Heart left ventricle (tissue), 16 donors: ENCODE measurements at places on chromosomes 1 and 21. TPM values are rescaled to one million over a fixed set of nuclear protein-coding genes. Genes with fewer than 3 reads are reported as not detected.

DHDDS gene
- total RNA-seq = 41.5 TPM

SYF2 gene
- 41.3 TPM for total RNA-seq

TTC4 gene
- 14.2 TPM for total RNA-seq

ASTN1 gene
- total RNA-seq = 0.44 TPM

DNA sequence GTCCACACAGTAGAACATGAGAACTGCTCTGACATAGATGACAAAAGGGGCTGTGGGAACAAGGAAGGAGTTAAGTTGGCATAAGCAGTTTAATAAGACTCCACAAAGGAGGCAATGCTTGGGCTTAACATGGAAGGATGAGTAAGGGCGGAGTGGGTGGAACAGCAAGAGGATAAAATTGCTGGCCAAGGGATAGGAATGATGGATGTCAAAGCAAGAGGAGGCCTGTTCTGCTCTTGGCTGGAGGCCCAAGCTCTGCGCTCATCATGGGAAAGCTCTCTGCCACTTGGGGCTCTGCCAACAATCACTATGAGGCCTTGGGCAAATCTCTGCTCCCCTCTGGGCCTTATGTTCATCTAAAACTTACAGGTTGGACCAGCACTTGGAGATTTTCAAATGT lies 98.3 kb upstream of the CAMK1G start:
- no peak overlapping the region for H3K4me3 ChIP-seq
- H3K36me3 ChIP-seq = no peaks in the 10 kb centered on the region
- no peaks in the 10 kb centered on the region for H3K4me1 ChIP-seq
- peak; percentile 36 for DNase-seq

GRCh38 chr1:64539781-64540218 lies 69.9 kb downstream of the CACHD1 start:
- peak overlapping the region; percentile 68 for H3K27ac ChIP-seq
- H3K36me3 ChIP-seq = no peaks in the 10 kb centered on the region
- no peaks in the 10 kb centered on the region for H3K27me3 ChIP-seq
- peak overlapping the region; percentile 26 for H3K4me3 ChIP-seq
- H3K4me1 ChIP-seq = peaks cover 30% of the 10 kb centered on the region
- DNase-seq = peak; percentile 89

DNA sequence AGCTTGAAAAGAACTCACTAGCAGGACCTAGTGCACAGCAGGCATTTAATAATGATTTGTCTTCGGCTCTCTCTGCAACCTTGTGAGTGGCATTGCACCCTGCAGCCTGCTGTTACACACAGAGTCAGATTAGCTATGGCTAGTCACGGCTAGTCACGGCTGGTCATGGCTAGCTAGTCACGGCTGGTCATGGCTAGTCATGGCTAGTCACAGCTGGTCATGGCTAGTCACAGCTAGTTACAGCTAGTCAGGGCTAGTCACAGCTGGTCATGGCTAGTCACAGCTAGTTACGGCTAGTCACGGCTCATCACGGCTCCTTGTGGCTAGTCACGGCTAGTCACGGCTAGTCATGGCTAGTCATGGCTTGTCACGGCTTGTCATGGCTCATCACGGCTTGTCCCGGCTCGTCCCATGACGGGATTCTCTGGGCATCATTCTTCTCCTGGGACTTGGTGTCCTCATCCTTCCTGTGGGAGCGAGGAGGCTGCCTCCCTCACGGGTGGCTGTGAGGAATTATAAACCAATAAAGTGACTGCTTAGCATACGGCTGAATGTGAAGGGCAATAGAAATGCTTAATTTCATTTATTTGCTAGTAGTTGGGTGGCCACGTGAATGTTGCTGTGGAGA lies 12.5 kb upstream of the KIF26B start:
- H3K36me3 ChIP-seq = no peaks in the 10 kb centered on the region
- H3K27me3 ChIP-seq = no peaks in the 10 kb centered on the region
- no peak overlapping the region for H3K4me3 ChIP-seq
- no peak for DNase-seq

- no peaks in the 10 kb centered on the region for H3K36me3 ChIP-seq
- no peaks in the 10 kb centered on the region for H3K4me1 ChIP-seq
- DNase-seq = no peak
Observed at GRCh38 chr1:43779805-43780403, 72.6 kb downstream of the ST3GAL3 start.

DNA sequence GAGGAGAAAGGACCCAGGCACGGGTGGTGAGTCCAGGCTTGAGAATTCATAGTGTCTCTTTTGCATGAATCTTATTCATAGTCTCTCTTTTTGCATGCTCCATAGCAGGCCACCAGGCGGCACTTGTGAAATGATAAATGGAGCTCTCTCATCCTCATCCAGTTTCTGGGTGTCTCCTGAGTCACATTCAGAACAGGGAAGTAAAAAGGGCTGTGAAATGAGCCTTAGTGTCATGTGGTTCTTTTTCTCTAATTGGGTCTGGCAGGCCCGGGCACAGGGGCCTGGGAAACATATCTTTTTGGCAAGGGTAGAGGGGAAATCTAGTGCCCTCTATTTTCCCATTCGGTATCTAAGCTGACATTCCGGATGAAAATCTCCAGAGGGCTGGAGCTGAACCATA lies 19.1 kb upstream of the NCF2 start:
- no peaks in the 10 kb centered on the region for H3K27me3 ChIP-seq
- no peaks in the 10 kb centered on the region for H3K4me1 ChIP-seq
- peak overlapping the region; percentile 70 for H3K27ac ChIP-seq
- H3K36me3 ChIP-seq = no peaks in the 10 kb centered on the region

DNA sequence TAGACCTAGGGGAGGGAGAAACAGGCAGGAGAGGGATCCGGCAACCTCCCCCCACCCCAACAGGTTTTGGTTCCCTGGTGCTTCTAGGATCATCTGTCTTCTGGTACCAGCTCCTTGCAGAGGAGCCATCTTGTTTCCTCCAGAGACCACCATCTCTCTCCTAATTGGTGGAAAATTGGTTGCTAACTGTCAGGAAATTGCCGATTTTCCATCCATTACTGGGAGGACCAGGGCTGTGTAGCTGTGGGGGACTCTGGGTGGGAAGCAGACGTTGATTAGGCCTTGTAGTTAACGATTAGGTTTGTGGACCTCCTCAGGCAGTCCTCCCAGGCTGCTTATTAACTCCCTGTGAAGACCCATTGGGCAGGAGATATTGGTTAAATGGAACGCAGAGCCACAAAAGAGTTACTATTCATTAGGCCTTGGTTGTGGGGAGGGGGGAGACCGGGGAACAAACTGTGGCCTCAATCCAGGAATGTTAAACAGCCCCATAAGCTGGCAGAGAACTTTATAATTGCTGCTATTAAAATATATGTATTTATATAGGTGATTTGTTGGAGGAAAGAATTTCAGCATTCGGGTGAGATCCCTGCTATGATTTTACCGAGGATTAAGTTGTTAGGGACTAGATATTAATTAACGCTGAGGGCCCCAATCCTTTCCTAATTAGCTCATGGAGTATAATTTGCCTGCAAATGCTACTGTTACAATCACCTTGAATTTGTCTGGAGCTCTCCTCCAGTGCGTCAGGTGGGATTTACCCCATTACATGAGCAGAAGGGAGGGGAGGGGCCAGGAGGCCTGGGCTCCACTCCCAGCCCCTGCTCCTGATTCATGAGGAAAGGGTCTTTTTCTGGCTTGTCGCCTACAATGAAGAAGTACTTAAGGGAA lies 61.2 kb upstream of the TRABD2B start:
- H3K4me1 ChIP-seq = no peaks in the 10 kb centered on the region
- H3K27me3 ChIP-seq = no peaks in the 10 kb centered on the region
- H3K36me3 ChIP-seq = no peaks in the 10 kb centered on the region

GRCh38 chr1:244092964-244093638 lies 42.0 kb downstream of the ZBTB18 start:
- H3K4me3 ChIP-seq = no peak overlapping the region
- no peaks in the 10 kb centered on the region for H3K27me3 ChIP-seq
- H3K4me1 ChIP-seq = no peaks in the 10 kb centered on the region
- no peak for DNase-seq
- H3K27ac ChIP-seq = no peak overlapping the region

DNA sequence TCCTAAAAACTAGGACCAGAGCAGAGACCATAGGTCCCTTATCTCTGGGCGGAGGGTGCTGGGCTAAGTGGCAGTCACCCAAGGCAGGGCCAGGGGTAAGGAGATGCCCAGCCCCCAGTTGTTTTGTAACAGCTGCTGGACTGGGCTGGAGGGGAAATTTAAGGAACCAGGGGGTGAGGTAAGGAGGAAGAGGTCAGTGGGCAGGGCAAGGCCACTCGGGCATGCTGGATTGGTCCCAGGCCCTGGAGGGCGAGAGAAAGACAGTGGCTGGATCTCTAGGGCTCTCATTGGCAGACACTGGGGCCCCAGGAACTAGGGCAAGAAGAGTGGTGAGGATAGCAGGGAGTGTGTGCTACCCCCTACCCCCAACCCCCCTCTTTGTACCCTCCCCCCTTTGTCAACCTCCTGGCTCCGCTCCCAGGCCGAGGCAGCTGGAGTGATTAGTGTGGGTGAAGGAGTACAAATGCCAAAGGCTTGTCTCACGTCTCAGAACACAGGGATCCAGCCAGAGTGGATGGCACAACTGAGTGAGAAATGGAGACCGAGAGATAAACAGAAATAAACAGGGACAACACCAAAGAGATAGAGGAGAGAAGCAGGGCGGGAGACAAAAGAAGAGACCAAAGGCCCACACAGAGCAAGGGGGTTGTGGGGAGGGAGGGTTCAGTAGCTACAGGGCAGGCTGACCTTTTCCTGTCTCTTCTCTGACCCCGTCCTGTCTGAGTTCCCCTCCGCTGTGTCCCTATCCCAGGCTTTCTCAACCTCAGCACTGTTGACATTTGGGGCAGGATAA lies 20.5 kb upstream of the THRAP3 start:
- no peaks in the 10 kb centered on the region for H3K27me3 ChIP-seq
- peaks cover 48% of the 10 kb centered on the region for H3K4me1 ChIP-seq
- no peak overlapping the region for H3K4me3 ChIP-seq
- H3K27ac ChIP-seq = peak overlapping the region; percentile 93
